Iris pigment epithelial cell (primary cell): ENCODE measurements at places on chromosomes 12 and 14.
A peak's percentile ranks its signal among the peaks of the same experiment; 100 is the strongest.

- DNase-seq, result no peak
Observed at GRCh38 chr12:115811045-115811444, 466.4 kb downstream of the MED13L start.

- no peak for DNase-seq
Observed at GRCh38 chr14:51333299-51333698, 93.3 kb downstream of the TMX1 start.

- no peak for DNase-seq
Observed at GRCh38 chr12:92926549-92926948, 2.5 kb downstream of the EEA1 start.

GRCh38 chr12:106962286-106962685 is 6.6 kb downstream of the TMEM263 start:
- DNase-seq, result no peak

DNA sequence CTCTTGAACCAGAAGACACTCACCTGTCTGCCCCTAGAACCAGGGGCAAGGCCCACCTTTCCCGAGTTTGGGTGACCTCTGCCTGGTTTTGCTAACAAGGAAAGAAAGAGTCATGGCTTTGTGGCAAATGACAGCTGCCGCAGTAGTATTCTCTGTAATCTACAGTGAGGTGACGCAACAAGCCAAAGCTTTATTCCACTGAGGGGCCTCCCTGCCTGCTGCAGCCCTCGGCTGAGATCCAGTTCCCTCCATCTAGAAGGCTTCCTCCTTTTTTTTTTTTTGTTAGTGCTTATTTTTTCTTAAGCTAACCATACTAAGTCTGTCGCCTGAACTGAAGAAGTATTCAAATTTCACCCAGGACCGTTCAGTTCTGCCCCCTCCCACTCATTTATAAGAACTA is 142.3 kb upstream of the TMCC3 start:
- peak; percentile 36 for DNase-seq

GRCh38 chr12:25800101-25800500 is 158.4 kb upstream of the RASSF8 start:
- DNase-seq, result peak; percentile 66
